Stimulated activated CD4-positive, alpha-beta T cell treated with anti-CD3 and anti-CD28 coated beads, Interleukin-15, amount 100 ng/mL, for 1 hour (primary cell): ENCODE measurements at places on chromosomes 7 and 10.

- no peak for DNase-seq
These were observed 287.9 kb upstream of the NEBL start for GRCh38 chr10:21184984-21185383.

GRCh38 chr7:41501006-41501405 is 201.9 kb downstream of the INHBA start:
- DNase-seq = no peak

DNA sequence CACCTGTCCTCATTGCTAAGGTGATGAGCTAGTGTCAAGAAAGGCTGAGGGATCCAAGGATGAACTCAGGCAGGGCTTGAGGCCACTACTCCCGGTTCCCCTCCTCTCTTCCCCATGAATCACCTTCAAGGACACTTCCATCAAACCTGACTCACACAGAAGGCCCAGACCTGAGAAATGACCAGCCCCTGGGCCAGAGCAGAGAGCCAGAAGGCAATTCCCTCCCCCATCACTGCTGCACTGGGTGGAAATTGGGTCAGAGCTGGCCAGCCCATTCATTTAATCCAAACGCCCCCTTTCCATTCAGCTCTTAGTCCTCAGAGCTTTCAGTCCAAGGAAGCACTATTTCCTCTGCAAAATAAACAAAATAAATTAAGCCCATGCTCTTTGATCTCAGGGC is 182.0 kb downstream of the KCNMA1 start:
- no peak for DNase-seq

DNA sequence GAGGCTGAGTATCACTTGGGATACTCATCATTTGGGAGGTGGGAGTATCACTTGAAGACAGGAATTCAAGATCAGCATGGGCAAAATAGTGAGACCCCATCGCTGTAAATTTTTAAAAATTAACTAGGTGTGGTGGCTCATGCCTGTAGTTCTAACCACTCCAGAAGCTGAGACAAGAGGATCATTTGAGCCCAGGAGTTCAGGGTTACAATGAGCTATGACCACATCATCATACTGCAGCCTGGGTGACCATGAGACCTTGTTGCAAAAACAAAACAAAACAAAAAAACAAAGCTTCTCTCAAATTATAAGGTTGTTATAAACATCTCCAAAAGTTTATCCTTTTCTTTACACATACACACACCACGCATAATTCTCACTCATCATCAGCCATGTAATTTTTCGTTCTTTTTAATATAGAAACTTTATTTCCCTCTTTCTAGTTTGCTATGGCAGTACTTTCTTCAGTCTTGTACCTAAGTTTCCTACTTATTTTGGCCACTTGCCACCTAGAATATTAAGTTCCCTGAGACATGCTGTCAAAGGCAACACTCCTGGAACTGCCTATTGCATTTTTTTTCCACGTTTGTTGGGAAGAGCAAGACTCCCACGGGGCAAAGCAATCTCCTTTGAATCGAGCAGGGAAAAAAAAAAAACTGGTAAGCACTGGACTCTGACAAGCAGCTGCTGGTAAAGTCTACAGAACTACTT is 37.1 kb downstream of the SKIDA1 start:
- no peak for DNase-seq

GRCh38 chr10:103661198-103661950 is 167.9 kb downstream of the NEURL1 start:
- no peak for DNase-seq

GRCh38 chr7:117908031-117908795 is 35.0 kb upstream of the CTTNBP2 start:
- no peak for DNase-seq

- no peak for DNase-seq
These were observed 59.4 kb upstream of the MRLN start for GRCh38 chr10:59812519-59813122.

DNA sequence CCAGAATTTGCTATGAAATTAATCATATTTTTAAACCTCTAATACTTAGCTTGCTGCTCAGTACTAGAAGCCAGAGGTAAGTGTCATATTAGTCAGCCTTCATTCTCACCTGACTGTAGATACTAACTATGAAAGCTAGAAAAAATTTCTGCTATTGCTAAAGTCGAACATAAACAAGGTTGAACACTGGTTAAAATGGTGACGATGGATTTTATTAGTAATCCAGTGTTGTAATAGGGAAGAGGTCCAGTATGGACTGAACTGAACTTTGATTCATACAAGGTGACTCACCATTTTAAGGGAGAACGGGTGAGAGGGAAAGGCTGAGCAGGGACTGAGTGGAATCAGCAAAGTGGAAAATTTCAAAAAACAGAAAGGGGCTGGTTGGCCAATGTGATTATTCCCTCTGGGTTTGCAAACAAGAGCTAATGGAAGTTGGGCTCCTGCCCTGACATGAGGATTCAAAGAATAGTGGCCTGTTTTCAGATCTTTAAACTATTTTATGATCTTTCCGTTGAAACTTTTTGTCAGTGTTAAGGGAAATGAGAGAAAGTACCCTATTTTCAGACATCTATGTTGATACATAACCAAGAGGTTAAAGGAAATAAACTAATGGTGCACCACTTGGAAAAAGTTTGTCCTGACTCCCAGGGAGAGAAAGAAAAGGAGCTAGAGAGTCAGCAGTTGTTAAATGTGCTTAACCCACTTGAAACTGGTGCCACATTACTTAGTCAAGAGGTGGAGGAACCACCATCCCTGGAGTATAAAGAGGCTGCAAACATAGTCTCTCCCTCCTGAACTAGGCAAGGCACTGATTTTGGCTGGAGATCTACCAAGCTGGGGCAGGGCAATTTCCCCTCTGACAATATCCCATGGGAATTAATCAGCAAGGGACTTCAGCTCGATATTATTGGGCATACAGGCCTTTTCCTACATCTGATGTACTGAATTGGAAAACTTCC is 15.3 kb upstream of the AKR1C1 start:
- DNase-seq = no peak

DNA sequence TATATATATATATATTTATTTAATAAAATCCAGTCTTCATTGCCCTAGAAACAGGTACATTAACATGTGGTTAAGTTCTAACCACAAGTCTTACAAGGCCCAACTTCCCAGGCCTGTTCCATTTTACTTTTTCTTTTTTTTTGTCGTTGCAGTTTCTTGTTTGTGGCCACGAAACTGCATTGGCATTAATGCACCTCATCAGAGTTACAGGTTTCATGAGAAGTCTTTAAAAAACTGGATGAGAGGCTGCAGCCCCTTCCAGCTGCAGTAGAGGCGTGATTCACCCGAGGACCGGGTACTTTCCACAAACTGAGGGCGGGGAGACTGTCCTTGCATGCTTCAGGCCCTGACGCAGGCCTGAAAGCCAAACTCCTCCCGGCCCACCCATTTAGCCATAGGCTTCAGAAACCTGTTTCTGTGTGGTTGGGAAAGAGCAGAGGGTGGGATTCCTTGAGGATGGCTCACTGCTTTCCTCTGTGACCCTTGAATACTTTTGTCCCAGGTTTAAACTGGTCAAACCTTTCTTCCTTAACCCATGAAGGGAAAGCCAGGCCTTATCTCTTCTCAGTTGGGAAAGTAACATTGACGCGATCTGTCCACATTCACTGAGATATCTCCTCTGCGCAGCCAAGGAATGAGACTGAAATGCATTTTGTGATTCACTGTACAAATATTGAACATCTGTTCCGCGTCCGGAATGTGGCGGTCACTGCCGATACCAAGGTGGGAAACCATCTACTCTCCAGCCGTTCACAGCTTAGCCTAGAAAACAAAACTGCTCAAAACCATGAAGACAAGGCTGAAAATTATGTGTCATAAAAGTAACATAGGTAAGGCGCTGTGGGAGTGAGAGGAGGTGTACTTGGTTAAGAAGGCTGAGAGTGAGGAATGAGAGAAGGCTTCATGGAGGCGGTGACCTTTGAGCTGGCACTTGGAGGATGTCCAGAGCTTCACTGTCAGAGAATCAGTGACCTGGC is 311.7 kb downstream of the GATA3 start:
- peak; percentile 9 for DNase-seq
